ENCODE measurements at places on chromosomes 6 and 20.
A peak's percentile ranks its signal among the peaks of the same experiment; 100 is the strongest.

GRCh38 chr6:136967876-136968752 lies 46.0 kb downstream of the SLC35D3 start:
- DNase-seq, result peak; percentile 64

GRCh38 chr6:139145661-139146060 lies 10.8 kb downstream of the HECA start:
- no peak for DNase-seq

- no peak for DNase-seq
Measured at GRCh38 chr6:13868236-13868635, 53.9 kb upstream of the MCUR1 start.

DNA sequence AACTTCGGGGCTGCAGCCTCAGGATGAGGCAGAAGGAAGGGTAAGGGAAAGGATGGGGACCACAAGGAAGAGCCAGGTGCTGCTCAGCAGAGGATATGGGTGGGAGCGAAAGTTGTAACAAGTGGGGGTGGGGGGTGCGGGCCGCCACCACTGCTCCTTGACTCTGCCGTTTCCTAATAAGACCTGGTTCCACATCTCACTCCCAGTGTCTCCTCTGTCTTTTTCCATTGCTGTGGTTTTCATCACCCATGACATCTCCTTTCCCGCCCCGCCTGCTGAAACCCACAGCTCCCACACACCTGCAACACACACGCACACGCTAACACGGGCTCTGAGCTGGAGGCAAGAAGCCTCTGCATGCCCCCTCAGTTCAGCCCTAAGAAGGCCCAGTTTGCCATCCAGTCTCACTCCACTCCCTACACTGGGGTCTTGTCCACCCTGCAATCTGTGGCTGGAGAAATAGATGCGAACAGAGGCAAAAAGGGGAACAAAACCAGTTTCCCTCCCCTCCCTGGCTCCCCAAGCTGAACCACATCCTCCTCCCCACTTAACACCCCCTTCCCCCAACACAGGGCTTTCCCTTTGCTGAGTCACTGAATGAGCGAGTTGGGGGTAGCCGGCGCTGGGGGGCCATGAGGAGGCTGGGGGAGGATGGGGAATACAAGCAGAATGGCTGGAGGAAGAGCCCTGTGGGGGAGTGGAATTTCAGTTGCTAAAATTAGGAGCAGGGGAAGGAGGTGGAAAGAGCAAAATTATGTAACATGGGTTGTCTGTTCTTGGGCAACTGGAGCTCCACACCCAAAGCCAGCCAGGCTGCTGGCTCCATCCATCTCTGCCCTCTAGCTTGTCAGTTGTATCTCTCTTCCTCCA lies 11.5 kb downstream of the NFKBIL1 start:
- DNase-seq, result peak; percentile 34

DNA sequence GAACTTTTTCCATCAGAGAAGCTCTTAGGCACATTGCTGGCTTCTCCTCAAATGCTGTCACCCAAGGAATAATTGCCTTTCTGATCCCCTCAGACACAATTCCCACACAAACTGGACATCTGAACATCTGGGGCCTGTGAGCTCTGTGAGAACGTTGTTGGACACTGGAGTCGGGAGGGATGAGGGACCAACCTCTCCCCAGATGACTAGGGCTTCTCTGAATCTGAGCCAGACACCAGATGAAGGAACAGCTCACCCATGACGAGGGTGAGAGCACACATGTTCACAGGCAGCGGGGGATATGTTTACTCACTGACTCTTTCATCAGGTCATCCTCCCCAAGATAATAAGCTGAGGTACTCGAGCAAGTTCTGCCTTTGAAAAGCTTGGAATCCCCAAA lies 283.9 kb upstream of the SUPT3H start:
- DNase-seq, result peak; percentile 83

GRCh38 chr6:36836111-36837021 lies 2.9 kb downstream of the CPNE5 start:
- DNase-seq, result no peak

DNA sequence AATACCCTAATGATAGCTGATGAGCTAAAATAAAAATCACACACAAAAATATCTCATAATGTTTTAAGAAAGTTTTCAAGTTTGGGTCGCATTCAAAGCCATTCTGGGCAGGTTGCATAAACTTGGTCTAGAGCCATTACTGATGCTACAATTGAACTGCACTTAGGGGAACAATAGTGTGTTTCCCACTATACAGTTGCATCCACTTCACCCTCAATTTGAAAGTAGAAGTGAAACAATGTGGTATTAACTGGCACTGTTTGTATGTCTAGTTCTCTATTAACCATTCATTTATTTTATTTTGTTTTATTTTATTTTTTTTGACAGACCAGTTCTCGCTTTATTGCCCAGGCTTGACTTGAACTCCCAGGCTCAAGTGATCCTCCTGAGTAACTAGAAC lies 23.0 kb upstream of the STK38 start:
- no peak for DNase-seq

DNA sequence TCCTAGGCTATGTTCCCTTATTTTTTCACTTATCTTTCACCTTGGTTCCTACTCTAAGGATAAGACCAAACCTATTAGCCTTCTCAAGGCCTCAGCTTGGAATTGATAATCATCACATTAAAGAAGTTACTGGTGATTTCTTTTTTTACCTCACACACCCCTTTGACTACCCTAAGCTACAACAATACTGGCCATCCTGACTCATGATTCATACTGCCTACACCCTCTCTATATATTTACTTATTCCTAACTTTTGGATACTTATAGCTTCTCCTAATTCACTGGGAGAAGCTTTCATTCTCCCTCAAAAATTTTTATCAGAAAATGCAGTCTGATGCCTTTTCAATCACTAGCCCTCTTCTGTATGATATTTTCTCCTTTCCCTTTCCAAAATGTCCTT lies 256.1 kb downstream of the TBX18 start:
- no peak for DNase-seq

DNA sequence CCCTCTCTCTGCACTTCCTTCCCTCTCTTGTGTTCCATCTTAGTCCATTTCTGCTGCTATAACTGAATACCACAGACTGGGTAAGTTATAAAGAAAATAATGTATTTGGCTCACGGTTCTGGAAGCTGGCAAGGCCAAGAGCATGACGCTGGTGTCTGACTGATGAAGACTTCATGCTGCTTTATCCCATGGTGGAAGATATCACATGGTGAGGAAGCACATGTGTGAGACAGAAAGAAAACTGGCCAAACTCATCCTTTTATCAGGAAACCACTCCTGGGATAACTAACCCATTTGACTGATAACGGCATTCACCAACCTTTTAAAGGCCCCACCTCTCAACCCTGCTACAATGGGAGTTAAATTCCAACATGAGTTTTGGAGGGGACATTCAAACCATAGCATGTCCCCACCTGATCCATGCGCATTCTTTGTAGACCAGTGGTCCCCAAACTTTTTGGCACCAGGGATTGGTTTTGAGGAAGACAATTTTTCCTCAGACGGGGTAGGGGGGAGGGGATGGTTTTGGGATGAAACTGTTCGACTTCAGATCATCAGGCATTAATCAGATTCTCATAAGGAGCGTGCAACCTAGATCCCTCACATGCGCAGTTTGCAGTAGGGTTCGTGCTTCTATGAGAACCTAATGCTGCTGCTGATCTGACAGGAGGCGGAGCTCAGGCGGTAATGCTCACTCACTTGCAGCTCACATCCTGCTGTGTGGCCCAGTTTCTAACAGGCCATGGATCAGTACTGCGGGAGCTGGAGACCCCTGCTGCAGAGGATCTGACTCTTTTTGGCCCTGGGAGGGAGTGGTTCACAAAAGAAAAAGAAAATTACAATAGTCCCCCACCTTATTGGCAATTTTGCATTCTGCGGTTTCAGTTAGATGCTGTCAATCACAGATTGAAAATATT lies 71.7 kb upstream of the RNF24 start:
- no peak for DNase-seq

- DNase-seq, result no peak
Measured at GRCh38 chr6:148404456-148405054, 61.9 kb downstream of the SASH1 start.

GRCh38 chr6:11404838-11405237 lies 132.7 kb upstream of the TMEM170B start:
- no peak for DNase-seq

DNA sequence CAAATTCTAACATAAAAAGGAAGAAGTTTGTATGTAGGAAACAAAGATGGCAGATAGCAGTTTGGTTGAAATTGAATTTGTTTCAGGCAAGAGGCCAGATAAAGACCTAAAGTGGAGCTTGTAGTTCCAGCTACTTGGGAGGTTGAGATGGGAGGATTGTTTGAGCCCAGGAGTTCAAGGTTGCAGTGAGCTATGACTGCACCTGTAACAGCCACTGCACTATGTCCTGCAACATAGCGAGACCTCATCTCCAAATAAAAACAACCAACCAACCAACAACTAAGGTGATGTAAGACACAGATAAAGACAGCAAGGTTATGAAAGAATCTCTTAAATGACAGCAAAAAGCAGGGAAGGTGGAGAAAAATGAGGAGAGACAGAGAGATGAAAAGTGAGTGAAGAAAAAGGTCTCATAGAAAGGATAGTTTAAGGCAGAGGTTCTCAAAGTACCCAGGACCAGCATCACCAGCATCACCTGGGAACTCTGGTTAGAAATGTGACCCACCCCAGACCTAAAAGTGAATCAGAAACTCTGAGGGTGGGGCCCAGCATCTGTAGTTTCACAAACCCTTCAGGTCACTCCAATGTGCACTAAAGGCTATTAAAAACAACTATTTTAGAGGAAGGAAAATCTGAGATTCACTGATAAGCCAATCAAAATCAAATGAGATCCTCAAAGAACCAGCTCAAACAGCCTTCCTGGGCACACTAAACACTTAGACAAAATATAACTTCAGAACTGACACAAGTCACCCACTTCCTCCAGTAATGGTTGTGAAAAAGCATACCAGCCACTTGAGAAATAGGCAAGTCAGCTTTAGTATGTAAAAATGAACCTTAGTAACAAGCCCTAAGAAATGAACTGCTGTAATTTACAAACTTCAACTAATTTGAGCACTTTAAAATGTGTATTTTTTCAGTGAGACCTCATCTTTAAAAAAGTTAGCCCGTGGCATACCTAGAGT lies 57.6 kb downstream of the FAM184A start:
- DNase-seq, result no peak

GRCh38 chr20:11380283-11380682 lies 537.4 kb upstream of the BTBD3 start:
- DNase-seq, result no peak

GRCh38 chr20:13638162-13638495 lies 603 bp downstream of the TASP1 start:
- peak; percentile 38 for DNase-seq

GRCh38 chr20:5504061-5504739 lies 187.4 kb upstream of the PROKR2 start:
- DNase-seq, result peak; percentile 72

GRCh38 chr20:16864069-16864468 lies 115.9 kb downstream of the OTOR start:
- peak; percentile 8 for DNase-seq

GRCh38 chr6:82385102-82385501 lies 21.5 kb downstream of the TPBG start:
- no peak for DNase-seq

DNA sequence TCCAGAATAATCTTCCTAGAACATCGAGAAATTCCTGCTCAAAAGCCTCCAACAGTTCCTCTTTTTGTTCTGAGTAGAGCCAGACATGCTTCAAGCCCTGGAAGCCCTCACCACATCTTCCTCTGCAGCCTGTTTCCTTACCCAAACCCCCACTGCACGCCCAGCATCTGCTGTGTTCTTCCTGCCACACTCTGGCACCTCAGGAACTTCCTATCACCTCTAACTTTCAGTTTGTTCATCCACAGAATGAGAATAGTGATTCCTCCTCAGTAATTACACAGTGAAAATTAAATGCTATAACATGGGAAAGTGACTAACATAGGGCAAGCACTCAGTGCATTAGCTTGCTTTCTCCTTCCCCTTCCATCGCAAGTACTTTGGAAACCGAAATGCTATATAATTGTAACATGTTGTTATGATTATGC lies 26.3 kb downstream of the C6orf89 start:
- DNase-seq, result no peak

- DNase-seq, result no peak
Measured at GRCh38 chr20:43940518-43941225, 26.0 kb downstream of the TOX2 start.
